Activated CD4-positive, alpha-beta T cell treated with anti-CD3 and anti-CD28 coated beads, Interleukin-2, amount 10 ng/mL, durations not matched to agents 7 days and 5 days (primary cell): ENCODE measurements at places on chromosomes 7 and 10. TPM values are rescaled to one million over a fixed set of nuclear protein-coding genes. Genes with fewer than 3 reads are reported as not detected.

EBF3 gene
- total RNA-seq = not detected

AUTS2 gene
- 18.9 TPM for total RNA-seq

PSMA2 gene
- 127 TPM for total RNA-seq

CPA2 gene
- not detected for total RNA-seq

HMX2 gene
- not detected for total RNA-seq

ZNRF2 gene
- total RNA-seq = 18.5 TPM

KLLN gene
- total RNA-seq = 1.3 TPM

CFAP70 gene
- 0.75 TPM for total RNA-seq

NPSR1 gene
- total RNA-seq = not detected

AFAP1L2 gene
- total RNA-seq = 1.1 TPM

TFPI2 gene
- total RNA-seq = not detected

NME8 gene
- not detected for total RNA-seq

ARPC1A gene
- total RNA-seq = 56.8 TPM

ADARB2 gene
- 0.30 TPM for total RNA-seq

CTAGE4 gene
- total RNA-seq = 1.4 TPM

NPFFR1 gene
- not detected for total RNA-seq

DLX5 gene
- total RNA-seq = not detected

STRA8 gene
- not detected for total RNA-seq

ZNF33B gene
- total RNA-seq = 32.9 TPM

FMC1 gene
- total RNA-seq = 7.8 TPM

SPDYE2B gene
- not detected for total RNA-seq

CSGALNACT2 gene
- 41.0 TPM for total RNA-seq

CASP7 gene
- total RNA-seq = 35.6 TPM

GIMAP8 gene
- total RNA-seq = 36.3 TPM

CCNJ gene
- total RNA-seq = 4.8 TPM

DGKI gene
- 0.25 TPM for total RNA-seq

HECW1 gene
- total RNA-seq = not detected

OR2A1 gene
- total RNA-seq = 0.17 TPM

GHRHR gene
- not detected for total RNA-seq

OLAH gene
- total RNA-seq = 1.0 TPM

LRRC61 gene
- total RNA-seq = 12.8 TPM

TBX20 gene
- 0.17 TPM for total RNA-seq

DPCD gene
- 2.9 TPM for total RNA-seq

RARRES2 gene
- total RNA-seq = not detected

C7orf57 gene
- total RNA-seq = 0.10 TPM

TEX47 gene
- not detected for total RNA-seq

DMBT1 gene
- total RNA-seq = not detected

PGAM1 gene
- 406 TPM for total RNA-seq

DOCK4 gene
- total RNA-seq = 0.25 TPM

IFIT1 gene
- 45.0 TPM for total RNA-seq

CFAP69 gene
- total RNA-seq = not detected

AGMO gene
- not detected for total RNA-seq

NUP205 gene
- 99.5 TPM for total RNA-seq

FLNC gene
- not detected for total RNA-seq

SNX10 gene
- total RNA-seq = 28.1 TPM

MRLN gene
- total RNA-seq = not detected
